ENCODE measurements at places on chromosomes 1 and 21.

- no peak for DNase-seq
These were observed 50.7 kb downstream of the APP start for GRCh38 chr21:26119906-26120305.

GRCh38 chr1:232507571-232507970 lies 122.4 kb downstream of the SIPA1L2 start:
- no peak for DNase-seq

- peak; percentile 53 for DNase-seq
These were observed 60.5 kb downstream of the RHBG start for GRCh38 chr1:156429313-156430060.

GRCh38 chr1:119902775-119903442 lies 6.6 kb upstream of the ADAM30 start:
- no peak for DNase-seq

GRCh38 chr1:32316903-32317277 lies 19.1 kb downstream of the MARCKSL1 start:
- no peak for DNase-seq

DNA sequence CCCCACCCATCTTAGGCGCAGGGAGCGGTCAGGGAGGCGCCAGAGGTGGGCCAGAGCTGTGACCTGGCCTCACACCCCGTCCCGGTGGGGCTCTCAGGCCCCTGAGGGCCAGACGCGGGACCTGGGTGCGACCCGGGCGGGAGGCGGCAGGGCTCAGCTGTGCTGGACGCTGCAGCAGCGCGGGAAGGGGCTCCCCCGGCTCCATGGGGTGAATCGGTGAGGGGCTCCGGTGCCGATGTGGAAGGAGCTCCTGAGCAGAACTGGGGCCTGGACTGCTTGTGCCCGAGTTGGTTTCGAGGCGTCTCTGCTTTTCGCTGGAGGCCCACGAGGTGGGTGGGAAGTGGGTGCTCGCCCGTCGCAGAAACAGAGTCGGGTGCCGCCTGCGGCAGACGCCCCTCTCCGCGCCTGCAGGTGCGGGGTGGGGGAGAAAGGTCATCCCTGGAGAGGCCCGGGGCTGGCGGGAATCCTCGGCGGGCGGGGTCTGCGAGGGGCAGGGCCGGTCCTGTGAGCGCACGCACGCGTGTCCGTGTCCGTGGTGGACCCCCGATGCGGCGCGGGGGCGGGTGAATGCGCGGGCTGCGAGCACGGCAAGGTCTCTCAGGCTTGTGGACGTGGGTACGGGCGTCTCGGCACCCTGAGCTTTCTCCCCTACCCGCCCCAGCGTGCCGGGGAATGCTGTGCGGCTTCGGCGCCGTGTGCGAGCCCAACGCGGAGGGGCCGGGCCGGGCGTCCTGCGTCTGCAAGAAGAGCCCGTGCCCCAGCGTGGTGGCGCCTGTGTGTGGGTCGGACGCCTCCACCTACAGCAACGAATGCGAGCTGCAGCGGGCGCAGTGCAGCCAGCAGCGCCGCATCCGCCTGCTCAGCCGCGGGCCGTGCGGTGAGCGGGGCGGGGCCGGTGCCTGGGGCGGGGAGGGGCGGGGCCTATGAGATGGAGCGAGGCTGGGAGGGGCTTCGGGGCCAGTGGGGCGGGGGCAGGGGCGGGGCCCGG lies 20.4 kb downstream of the AGRN start:
- DNase-seq: no peak

- no peak for DNase-seq
These were observed at the start of gene CHI3L2 for GRCh38 chr1:111227434-111227833. Gene CHI3L2 (plus strand): TSS chr1:111227713. CDS start chr1:111227730, 17 bp downstream.

GRCh38 chr1:179142889-179143299 lies 61.0 kb downstream of the TOR3A start:
- no peak for DNase-seq

GRCh38 chr1:173205146-173206051 lies 1.7 kb downstream of the TNFSF4 start:
- no peak for DNase-seq

GRCh38 chr21:38538353-38538752 lies 40.1 kb upstream of the ERG start:
- DNase-seq: no peak

DNA sequence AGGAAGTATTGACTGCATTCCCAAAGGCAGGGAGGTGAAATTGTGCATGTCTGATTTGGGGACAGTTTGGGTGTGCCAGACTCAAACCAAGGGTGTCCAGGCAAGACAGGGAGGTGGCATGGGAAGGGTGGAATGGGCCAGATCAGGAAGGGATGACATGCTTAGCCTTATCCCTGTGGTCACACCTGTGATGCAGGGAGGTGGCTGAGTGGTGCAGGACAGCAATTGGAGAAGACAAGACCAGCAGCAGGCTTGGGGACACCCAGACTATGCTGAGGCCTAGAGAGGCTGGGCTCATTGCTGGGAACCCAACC lies 4.0 kb downstream of the FOXO6 start:
- no peak for DNase-seq

- no peak for DNase-seq
These were observed 72.1 kb upstream of the ZBTB40 start for GRCh38 chr1:22379566-22379965.

DNA sequence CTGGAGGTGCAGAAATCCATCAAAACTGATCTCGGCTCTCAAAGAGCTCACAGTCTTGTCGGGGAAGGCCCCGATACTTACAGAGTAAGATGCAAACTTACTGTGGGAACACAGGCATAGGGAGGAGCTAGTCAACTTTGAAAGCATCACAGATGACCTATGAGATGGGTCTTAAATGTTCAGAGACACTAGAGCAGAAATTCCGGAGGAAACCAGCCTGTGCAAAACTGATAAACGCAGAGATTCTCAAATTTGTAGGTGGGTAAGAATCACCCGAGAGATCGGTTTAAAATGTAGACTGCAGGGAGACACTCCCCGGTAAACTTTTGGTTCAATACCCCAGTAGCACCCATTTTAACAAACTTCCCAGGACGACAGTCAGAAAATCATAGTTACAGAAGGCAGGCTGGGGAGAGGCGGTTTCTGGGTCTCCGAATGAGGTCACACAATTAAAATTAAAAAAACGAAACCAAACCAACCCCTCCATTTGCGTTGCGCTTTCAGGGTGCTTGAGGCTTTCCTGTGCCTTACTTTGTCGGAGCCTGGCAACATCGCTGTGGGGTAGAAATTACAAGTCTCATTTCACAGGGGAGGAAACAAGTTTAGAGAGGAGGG lies 755 bp upstream of the THRAP3 start:
- DNase-seq: no peak

GRCh38 chr1:97938285-97938642 lies 17.4 kb upstream of the DPYD start:
- DNase-seq: no peak

DNA sequence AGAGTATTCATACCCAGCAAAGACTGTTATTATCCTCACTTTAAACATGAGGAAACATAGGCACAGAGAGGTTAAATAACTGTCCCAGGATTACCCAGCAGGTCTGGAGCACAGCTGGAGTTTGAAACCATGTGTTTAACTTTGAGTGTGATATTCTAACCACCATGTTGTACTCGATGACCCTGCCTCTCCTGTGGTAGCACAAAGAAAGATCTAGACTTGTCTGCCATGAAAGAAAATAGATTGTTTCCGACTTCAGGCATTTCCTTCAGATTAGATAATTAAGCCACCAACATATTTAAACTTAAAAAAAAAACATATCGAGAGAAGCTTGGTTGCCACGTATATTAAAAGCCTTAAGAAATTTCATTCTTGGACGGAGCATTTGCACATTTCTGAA lies 104.6 kb upstream of the RUNX1 start:
- no peak for DNase-seq

DNA sequence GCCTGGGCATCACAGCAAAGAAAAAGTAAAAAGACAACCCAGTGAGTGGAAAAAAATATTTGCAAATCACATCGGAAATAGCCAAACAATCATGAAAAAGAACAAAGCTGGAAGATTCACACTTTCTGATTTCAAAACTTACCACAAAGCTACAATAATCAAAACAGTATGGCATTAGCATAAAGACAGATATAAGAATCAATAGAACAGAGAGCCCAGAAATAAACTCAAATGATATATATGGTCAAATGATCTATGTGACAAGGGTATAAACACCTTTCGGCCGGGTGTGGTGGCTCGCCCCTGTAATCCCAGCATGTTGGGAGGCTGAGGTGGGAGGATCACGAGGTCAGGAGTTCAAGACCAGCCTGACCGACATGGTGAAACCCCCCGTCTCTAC lies 13.5 kb downstream of the ACOT7 start:
- no peak for DNase-seq

- no peak for DNase-seq
These were observed 48.1 kb downstream of the KANK4 start for GRCh38 chr1:62271134-62271533.

GRCh38 chr1:167797015-167797414 lies 75.2 kb downstream of the MPZL1 start:
- DNase-seq: no peak

DNA sequence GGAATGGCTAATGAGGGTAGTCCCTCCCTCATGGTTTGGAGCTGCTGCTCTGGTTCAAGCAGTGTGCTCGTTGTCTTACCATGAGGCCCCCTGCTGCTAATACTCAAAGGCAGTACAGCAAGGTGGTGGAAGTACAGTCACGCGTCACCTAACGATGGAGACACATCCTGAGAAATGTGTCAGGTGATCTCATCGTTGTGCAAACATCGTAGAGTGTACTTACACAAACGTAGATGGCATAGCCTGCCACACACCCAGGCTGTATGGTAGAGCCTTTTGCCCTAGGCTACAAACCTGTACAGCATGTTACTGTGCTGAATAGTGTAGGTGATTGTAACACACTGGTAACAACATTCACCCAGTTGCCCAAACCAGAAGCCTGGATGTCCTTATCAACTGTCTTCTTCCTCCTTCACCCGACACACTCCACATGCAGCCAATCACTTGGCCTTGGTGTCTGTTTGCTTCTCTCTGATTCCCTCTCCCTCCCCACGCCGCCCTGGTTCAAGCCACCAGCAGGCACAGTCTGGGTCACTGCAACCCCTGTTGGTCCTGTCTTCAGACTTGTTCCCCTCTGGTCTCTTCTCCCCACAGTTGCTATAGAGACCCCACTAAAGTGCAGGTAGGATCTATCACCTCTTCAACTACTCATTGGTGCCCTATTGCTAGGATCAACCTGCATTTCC lies 6.0 kb upstream of the KCNA2 start:
- DNase-seq: no peak

- DNase-seq: no peak
These were observed 5.9 kb upstream of the TNFSF4 start for GRCh38 chr1:173212952-173213491.

GRCh38 chr1:221162939-221163338 lies 283.7 kb downstream of the HLX start:
- DNase-seq: no peak

DNA sequence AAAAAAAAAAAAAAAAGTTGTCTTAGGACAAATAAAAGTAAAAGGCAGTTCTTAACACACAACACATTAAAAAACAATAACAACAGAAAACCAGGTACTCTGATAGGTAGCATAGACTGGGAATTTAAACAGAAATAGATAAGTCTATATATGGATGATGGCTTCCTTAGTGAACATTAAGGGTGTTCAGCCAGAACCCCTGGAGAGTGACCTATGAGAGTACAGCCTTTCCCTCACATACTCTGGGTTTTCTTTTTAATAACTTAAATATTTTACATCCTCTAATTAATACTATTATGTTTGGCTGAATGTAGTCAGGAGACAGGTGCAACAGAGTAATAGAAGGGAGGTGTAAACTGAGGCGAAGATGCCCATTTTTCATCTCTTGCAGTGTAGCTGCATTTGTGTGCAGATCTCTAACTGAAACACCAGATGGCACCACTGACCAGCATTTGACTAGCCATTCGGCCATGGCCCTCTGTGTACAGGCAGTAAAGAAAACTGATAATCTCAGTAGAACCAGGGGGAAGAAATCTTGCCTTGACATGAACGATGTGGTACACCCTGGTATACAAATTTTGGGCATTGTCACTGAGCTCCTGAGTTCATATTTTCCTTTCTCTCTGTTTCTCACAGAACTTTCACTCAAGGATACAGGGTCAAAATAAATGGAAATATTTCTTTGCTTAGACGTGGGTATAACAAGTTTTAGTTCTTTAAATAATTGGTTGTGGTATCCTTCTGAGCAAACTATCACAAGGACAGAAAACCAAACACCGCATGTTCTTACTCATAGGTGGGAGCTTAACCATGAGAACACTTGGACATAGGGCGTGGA lies 7.6 kb downstream of the TTF2 start:
- DNase-seq: peak; percentile 58

DNA sequence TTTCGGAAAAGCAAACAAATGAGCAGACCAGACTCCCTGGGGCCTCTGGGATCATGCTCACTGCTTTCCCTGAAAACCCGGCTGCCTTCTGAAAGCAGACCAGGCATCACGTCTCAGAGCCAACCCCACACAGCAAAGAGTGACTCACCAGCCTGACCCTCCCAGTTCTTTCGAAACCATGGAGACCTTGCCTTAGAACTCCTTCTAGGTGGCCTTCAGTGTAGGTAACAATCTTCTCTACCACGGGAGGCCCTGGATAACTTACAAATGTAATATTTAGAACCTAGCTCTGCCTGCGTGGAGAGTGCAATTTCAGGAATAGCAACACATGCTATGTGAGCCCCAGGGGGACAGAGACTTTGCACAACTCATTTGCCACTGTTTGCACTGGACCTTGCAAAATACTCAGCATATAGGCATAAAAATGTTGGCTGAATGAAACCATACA lies 105.2 kb downstream of the SUSD4 start:
- DNase-seq: no peak

GRCh38 chr21:43191971-43192370 lies 23.2 kb downstream of the CRYAA start:
- no peak for DNase-seq

DNA sequence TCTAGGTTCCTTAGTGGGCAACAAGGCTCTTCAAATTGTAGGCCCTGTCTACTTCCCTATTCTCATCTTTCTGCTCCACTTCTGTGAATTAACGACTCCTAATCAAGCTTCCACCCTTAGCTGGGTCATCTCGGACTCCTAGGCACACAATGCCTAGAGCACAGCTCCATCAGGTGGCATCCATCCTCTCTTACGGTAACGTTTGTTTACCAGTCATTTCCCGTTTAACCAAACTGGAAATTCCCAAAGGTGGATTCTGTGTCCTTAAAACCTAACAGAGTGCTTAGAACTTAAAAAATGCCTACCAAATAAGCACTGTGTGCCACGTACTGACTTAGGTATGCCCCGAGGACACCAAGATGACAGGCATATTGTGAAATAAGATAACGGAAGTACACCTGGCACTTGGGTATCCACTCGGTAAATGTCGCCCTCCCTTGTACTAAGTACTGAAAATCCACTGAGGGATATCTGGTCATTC lies 1.5 kb downstream of the PARP1 start:
- DNase-seq: no peak

DNA sequence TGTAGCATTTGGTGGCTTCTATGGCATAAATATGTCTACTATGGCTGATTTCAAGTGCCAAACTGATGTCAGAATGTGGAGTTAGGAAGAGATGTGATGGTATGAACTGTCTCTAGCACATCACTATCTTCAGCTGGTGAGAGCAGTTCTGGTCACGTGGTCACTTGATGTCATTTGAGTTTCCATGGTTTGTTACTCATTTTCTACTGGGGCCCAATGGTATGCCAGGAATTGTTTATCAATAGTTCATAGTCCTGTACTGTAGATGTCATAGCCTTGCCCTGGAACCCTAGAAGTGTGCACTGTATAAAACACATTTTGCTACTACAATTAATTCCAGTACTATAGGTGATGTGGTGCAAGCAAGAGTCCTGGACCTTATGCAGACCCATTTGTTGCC lies 153.7 kb downstream of the PDE4B start:
- DNase-seq: no peak
